ENCODE measurements at places on chromosomes 7 and 10. TPM values are rescaled to one million over a fixed set of nuclear protein-coding genes. Genes with fewer than 3 reads are reported as not detected.

DNA sequence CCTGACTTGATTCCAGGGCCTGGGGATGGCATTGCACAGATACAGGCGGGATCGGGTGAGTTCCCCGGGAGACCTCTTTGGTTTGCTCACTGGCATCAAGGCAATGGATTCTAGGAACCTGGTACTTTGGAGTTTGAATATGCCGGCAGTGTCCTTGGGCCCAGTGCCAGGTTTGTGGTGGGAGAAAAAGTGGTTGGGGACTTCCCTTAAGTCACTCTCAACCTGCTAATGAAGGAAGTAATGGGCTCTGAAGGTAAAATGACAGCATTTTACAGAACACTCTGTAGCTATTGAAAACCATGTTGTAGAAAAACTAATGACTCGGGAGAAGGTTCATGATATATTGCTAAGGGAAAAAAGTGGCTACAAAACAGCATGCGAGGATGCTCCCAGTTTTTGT lies 129.9 kb downstream of the CFAP58 start:
- peaks cover 5% of the 10 kb centered on the region for H3K27me3 ChIP-seq
- no peaks in the 10 kb centered on the region for H3K36me3 ChIP-seq
- H3K4me3 ChIP-seq, result no peak overlapping the region
- no peaks in the 10 kb centered on the region for H3K4me1 ChIP-seq

SHTN1 gene
- 40.6 TPM for total RNA-seq

GRCh38 chr7:124489925-124490324 lies 275.7 kb downstream of the GPR37 start:
- no peaks in the 10 kb centered on the region for H3K27me3 ChIP-seq
- H3K36me3 ChIP-seq, result no peaks in the 10 kb centered on the region
- DNase-seq, result no peak
- H3K27ac ChIP-seq, result no peak overlapping the region

- no peak overlapping the region for H3K27ac ChIP-seq
- no peaks in the 10 kb centered on the region for H3K27me3 ChIP-seq
- H3K4me1 ChIP-seq, result no peaks in the 10 kb centered on the region
- H3K36me3 ChIP-seq, result no peaks in the 10 kb centered on the region
- DNase-seq, result no peak
- no peak overlapping the region for H3K4me3 ChIP-seq
These were observed 470.3 kb downstream of the AUTS2 start for GRCh38 chr7:70068531-70068930.

- no peaks in the 10 kb centered on the region for H3K27me3 ChIP-seq
- no peaks in the 10 kb centered on the region for H3K36me3 ChIP-seq
- no peak for DNase-seq
These were observed 48.7 kb upstream of the LOXL4 start for GRCh38 chr10:98316661-98317060.

DNA sequence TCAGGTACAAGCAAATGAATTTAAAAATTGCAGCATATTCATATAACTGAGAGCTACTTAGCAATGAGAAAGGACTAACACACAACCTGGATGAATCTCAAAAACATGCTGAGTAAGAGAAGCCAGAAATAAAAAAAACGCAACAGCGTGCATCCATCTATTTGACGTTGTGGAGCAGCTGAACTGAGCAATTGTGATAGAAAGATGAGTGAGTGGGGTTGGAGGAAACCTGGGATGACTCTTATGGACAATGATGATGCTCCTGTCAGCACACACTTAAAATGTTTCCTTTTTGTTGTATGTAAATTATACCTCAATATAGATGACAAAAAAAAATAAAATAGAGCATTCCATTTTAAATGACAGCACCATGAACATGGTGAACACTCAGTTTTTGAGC lies 36.0 kb upstream of the AKR1E2 start:
- H3K4me3 ChIP-seq, result no peak overlapping the region
- H3K27ac ChIP-seq, result peak overlapping the region; percentile 37
- H3K27me3 ChIP-seq, result no peaks in the 10 kb centered on the region
- H3K36me3 ChIP-seq, result no peaks in the 10 kb centered on the region
- peaks cover 27% of the 10 kb centered on the region for H3K4me1 ChIP-seq

DNA sequence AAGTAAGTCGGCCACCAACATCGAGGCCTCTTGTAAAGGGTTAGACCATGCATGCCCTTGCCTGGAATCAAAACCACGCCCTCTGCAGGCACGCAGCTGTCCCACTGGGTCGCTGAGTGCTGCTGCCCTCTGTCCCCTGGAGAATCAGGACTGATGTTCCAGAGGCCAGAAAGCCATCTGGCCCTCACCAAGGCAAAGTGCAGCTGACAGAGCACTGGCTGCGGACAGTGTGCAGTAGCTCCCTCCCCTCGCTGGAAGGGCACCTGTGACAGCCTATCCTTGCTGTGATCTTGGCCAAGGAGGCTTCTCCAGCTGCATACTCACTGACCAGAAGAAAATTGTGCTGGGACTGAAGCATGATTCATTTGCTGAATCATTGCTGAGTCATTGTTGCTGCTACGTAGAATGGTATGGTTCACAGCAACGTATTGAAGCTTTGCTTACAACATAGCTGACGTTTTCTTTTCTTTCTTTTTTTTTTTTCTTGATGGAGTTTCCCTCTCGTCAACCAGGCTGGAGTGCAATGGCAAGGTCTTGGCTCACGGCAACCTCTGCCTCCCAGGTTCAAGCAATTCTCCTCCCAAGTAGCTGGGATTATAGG lies 30.4 kb downstream of the DDC start:
- no peaks in the 10 kb centered on the region for H3K36me3 ChIP-seq
- H3K27ac ChIP-seq, result no peak overlapping the region
- H3K27me3 ChIP-seq, result no peaks in the 10 kb centered on the region
- no peak overlapping the region for H3K4me3 ChIP-seq
- DNase-seq, result peak; percentile 31

DNA sequence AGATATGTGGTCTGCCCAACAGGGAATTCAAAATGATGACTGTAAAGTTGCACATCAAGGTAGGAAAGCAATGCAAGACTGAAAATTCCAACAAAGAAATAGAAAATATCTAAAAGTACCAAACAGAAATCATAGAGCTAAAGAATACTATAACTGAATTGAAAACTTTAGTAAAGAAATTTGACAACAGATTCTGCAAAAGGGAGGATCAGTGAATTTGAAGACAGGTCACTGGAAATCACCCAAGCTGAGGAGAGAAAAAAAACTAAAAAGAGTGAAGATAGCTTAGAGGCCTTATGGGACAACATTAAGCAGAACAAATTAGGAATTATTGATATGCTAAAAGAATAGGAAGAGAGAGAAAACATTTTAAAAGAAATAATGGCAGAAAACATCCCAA lies 240.6 kb downstream of the SNX13 start:
- H3K4me1 ChIP-seq, result no peaks in the 10 kb centered on the region
- no peak overlapping the region for H3K27ac ChIP-seq
- no peaks in the 10 kb centered on the region for H3K27me3 ChIP-seq
- H3K4me3 ChIP-seq, result no peak overlapping the region
- DNase-seq, result no peak

DPCD gene
- 32.5 TPM for total RNA-seq

GRCh38 chr10:30554440-30554825 lies 75.1 kb downstream of the LYZL2 start:
- H3K4me3 ChIP-seq, result no peak overlapping the region
- peaks cover 20% of the 10 kb centered on the region for H3K4me1 ChIP-seq
- peak overlapping the region; percentile 76 for H3K27ac ChIP-seq
- no peaks in the 10 kb centered on the region for H3K27me3 ChIP-seq

DNA sequence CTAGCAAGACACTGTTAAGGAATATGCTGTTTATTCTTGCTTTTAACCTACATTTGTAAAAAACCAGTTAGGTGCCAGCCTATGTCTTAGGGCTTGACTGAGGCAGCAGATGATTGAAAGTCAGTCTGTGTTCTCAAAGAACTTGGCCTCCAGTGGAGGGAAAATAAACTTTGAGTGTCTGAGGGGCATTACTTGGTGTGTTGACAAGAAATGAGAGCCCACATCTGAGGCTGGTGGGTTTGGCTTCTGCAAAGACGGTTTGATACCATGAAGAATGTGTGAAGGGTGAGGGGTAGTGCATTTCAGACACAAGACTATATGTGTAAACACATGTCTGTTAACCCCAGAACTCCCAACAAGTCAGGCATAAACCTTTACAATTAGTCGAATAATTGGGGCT lies 28.5 kb downstream of the CCSER2 start:
- H3K27ac ChIP-seq, result no peak overlapping the region
- no peaks in the 10 kb centered on the region for H3K36me3 ChIP-seq
- no peak for DNase-seq
- H3K4me1 ChIP-seq, result peaks cover 8% of the 10 kb centered on the region
- H3K4me3 ChIP-seq, result no peak overlapping the region

DNA sequence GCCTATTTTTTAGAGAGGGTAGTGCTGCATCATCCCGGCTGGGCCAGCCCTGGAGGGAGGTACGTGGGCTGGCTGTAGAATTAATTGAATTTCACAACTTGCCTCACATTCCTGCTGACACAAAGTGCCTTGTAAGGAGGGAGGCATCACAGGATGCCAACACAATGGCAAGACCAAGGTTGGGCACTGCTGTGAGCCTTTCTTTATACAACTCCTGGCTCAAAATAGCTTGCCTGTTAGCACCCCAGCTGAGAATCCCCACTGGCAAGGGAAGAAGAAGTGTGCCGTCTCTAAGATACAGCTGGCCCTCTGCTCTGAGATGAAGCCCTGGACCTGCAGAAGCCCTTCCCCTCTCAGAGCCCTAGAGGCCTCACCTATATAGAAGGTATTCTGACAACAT lies 873.9 kb downstream of the GRID1 start:
- H3K4me1 ChIP-seq, result no peaks in the 10 kb centered on the region
- H3K27me3 ChIP-seq, result peaks cover 5% of the 10 kb centered on the region
- no peaks in the 10 kb centered on the region for H3K36me3 ChIP-seq

DNA sequence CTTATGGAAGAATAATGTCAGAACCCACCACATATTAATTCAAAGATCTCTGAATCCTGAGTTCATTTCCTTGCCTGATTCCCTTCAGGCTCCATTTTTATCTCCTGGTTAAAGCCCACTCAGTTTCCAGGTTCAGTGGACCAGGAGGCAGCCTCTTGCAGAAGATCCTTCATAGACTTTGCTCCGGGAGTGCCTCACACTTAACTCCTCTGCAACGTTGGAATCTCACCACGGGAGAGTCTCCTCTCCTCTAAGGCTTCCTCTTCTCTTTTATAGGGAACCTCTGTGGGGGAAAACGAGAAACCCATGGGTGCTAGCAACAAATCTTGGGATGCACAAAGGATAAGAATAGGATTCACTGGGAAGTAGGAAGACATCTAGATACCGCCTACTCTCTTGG lies 1.7 kb upstream of the BLOC1S2 start:
- no peak overlapping the region for H3K4me3 ChIP-seq
- H3K4me1 ChIP-seq, result peaks cover 6% of the 10 kb centered on the region
- no peak for DNase-seq
- H3K36me3 ChIP-seq, result peaks cover 4% of the 10 kb centered on the region
- no peak overlapping the region for H3K27ac ChIP-seq

DNA sequence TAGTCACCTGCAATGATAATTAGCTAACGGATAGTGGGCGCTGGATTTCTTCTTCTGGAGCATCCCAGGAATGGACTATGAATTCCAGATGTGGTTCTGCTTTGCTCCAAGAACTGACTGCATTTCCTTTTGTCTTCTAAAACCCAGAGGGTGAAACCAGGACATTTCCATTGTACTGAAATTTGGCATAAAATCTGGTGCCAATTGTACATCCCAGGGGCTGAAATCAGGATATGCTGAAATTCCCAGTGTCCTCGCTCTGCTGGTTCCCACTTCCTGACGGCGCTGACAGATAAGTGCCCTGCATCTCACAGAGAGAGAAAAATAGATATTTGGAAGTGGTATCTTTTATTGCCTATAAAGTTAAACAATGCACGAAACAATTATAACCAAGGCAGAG lies 31.9 kb downstream of the RBM20 start:
- H3K27me3 ChIP-seq, result no peaks in the 10 kb centered on the region
- H3K4me3 ChIP-seq, result no peak overlapping the region
- no peaks in the 10 kb centered on the region for H3K36me3 ChIP-seq

GRCh38 chr7:39054731-39055130 lies 77.0 kb downstream of the POU6F2 start:
- no peak overlapping the region for H3K4me3 ChIP-seq
- no peak for DNase-seq
- H3K27me3 ChIP-seq, result peaks cover 6% of the 10 kb centered on the region

ADRA2A gene
- total RNA-seq, result not detected

GRCh38 chr7:14055813-14056212 lies 66.3 kb upstream of the ETV1 start:
- no peaks in the 10 kb centered on the region for H3K4me1 ChIP-seq
- no peak for DNase-seq

DNA sequence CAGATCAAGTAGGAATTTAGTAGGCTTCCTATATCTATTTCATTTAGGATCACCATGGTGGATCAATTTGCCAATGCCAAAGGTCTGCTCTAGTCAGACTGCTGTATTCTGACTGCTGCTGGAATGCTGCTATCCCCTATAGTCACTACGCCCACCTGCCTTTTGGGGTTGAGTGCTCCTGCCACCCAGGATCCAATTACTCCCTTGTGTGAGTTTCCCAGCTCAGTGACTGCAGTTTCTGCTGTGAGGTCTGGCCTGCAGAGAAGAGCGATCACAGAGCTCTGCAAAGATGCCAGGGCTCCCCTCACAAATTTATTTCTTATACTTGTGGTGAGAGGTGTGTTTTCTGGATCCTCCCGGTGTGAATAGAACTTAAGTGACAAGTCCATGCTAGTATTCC lies 88.1 kb upstream of the FOXI2 start:
- no peaks in the 10 kb centered on the region for H3K4me1 ChIP-seq
- peaks cover 15% of the 10 kb centered on the region for H3K27me3 ChIP-seq
- no peaks in the 10 kb centered on the region for H3K36me3 ChIP-seq
- no peak for DNase-seq

PVRIG gene
- total RNA-seq, result not detected

ST8SIA6 gene
- total RNA-seq, result not detected

TAS2R16 gene
- total RNA-seq, result not detected

EPDR1 gene
- total RNA-seq, result 24.6 TPM

GRCh38 chr7:46007990-46008643 lies 87.0 kb upstream of the IGFBP3 start:
- H3K4me3 ChIP-seq, result no peak overlapping the region
- no peak for DNase-seq
- no peaks in the 10 kb centered on the region for H3K27me3 ChIP-seq
- H3K4me1 ChIP-seq, result no peaks in the 10 kb centered on the region

GRCh38 chr10:100132427-100132826 lies 50.8 kb upstream of the CPN1 start:
- no peak for DNase-seq
- no peaks in the 10 kb centered on the region for H3K27me3 ChIP-seq
- H3K4me1 ChIP-seq, result no peaks in the 10 kb centered on the region
- H3K4me3 ChIP-seq, result no peak overlapping the region
- H3K36me3 ChIP-seq, result no peaks in the 10 kb centered on the region
